T-cell (primary cell): ENCODE measurements at places on chromosomes 1 and 21.
A peak's percentile ranks its signal among the peaks of the same experiment; 100 is the strongest.

GRCh38 chr1:116777831-116778830 lies 23.9 kb downstream of the CD2 start:
- H3K27me3 ChIP-seq: no peaks in the 10 kb centered on the region
- no peak overlapping the region for H3K27ac ChIP-seq
- H3K4me3 ChIP-seq: no peak overlapping the region
- no peaks in the 10 kb centered on the region for H3K36me3 ChIP-seq
- H3K4me1 ChIP-seq: peaks cover 3% of the 10 kb centered on the region
- no peak for DNase-seq

DNA sequence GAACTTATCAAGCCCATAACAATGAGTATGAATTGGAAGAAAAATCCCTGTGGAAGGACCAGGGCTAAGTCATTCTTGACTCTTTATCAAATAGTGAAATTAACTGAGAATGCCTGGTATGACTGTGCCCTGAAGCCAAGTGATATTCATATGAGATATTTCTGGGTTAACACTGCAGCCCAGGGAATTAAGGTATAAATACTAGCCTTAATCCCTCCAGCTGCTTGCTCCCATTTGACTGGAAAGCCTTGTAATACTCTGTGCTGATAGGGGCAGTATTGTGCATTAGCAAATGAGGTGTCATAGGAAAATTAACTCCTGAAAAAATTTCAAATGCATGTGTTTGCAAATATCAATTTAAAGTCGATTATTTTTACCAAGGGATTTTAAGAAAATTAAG lies 568.8 kb downstream of the LMO4 start:
- no peaks in the 10 kb centered on the region for H3K4me1 ChIP-seq
- H3K4me3 ChIP-seq: no peak overlapping the region
- no peaks in the 10 kb centered on the region for H3K36me3 ChIP-seq
- no peak for DNase-seq
- no peaks in the 10 kb centered on the region for H3K27me3 ChIP-seq
- no peak overlapping the region for H3K27ac ChIP-seq

DNA sequence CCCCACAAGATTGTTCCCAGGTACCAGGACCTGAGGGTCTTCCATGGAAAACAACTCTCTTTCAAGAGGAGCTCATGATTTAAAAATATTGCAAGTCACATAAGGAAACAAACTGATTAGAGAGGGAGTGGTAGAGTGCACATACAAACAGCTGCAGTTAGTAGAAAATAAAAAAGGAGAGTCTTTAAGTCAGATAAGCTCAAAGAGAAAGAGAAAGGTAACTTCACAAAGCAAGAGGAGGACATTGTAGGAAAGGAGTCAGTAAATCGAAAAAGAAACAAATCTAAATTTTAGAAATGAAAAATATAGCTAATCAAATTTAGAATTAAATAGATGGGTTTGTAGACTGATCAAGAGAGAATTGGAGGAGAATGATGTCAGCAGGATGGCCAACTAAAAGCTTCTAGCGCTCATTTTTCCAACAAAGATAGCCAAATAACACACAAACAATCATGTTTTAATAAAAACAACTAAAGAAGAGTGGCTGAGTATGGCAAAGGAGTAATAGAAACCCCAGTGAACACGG lies 86.1 kb upstream of the CD53 start:
- H3K4me1 ChIP-seq: peaks cover 53% of the 10 kb centered on the region
- H3K27ac ChIP-seq: peak overlapping the region; percentile 57
- no peak for DNase-seq
- H3K27me3 ChIP-seq: no peaks in the 10 kb centered on the region

DNA sequence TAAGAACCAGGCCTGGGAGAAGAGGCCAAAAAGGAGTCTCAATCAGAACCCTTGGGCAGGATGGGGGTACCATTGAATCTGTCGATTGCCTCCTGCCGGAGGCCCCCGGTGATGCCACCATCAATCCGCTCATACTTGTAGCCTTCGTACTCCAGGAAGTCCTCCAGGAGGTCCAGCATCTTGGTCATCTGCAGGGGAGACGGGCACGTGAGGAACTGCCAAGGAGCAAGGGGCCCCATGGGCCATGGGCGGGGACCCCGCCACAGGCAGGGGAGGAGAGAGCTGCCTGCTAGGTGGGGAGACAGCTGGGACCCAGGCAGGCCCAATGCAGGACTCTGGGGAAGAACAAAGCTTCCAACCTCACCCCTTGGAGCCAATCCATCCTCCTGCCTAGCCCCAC lies 48.6 kb downstream of the CHD5 start:
- H3K4me1 ChIP-seq: no peaks in the 10 kb centered on the region
- H3K36me3 ChIP-seq: no peaks in the 10 kb centered on the region
- no peaks in the 10 kb centered on the region for H3K27me3 ChIP-seq
- DNase-seq: no peak

GRCh38 chr1:237507005-237507404 lies 383.7 kb downstream of the ZP4 start:
- no peak overlapping the region for H3K27ac ChIP-seq
- no peak for DNase-seq
- no peak overlapping the region for H3K4me3 ChIP-seq

DNA sequence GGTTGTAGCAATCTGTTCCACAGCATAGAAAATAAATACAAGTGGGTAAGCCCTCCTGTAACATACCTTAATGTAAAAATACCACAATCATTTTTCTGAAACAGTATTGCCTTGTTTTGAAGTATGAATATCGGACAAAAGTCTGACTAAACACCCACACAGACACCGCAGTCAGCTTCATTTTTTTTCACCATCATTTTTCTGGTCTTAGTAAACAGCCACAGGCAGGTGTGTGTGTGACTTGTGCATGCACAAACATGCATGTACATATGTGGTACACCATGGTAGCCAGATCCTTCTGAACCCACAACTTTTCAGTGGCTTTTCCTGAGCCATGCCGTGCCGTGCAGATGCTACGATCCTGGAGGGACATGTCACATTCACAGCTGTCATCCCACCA lies 261.7 kb downstream of the PCP4 start:
- no peak for DNase-seq
- no peaks in the 10 kb centered on the region for H3K36me3 ChIP-seq
- no peak overlapping the region for H3K4me3 ChIP-seq

GRCh38 chr1:227314014-227314848 lies 4.1 kb downstream of the CDC42BPA start:
- H3K27ac ChIP-seq: no peak overlapping the region
- H3K27me3 ChIP-seq: peaks cover 25% of the 10 kb centered on the region

GRCh38 chr1:56872597-56872996 lies 18.0 kb downstream of the C8A start:
- DNase-seq: no peak
- H3K4me3 ChIP-seq: no peak overlapping the region
- H3K4me1 ChIP-seq: no peaks in the 10 kb centered on the region
- no peaks in the 10 kb centered on the region for H3K36me3 ChIP-seq
- no peak overlapping the region for H3K27ac ChIP-seq

DNA sequence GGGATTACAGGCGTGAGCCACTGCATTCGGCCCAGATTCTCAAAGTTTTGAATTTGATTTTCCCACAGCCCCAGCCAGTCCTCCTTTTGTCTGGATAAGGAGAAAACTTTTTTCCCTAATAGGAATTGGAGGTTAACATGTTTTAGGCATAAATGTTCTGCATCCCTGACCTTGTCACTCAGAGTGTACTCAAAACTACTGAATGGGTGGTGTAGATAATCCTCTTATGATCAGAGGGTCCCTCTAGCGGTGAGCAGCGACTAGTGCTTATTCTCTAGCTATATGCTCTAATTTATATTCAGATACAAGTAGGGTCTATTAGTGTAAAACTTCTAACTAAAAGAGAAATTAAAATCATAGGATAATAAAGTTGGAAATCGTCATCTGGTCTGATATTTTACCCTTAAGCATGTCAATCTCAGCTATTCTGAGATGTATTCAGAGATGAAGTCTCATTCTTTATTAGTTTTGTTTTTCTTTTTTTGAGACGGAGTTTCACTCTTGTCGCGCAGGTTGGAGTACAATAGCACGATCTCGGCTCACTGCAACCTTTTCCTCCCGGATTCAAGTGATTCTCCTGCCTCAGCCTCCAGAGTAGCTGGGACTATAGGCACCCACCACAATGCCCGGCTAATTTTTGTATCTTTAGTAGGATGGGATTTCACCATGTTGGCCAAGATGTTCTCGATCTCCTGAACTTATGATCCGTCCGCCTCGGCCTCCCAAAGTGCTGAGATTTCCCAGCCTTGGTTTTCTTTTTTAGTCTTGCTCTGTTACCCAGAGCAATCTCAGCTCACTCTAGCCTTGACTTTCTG lies 2.7 kb upstream of the PSMD4 start:
- peaks cover 4% of the 10 kb centered on the region for H3K36me3 ChIP-seq
- H3K4me3 ChIP-seq: no peak overlapping the region
- peaks cover 23% of the 10 kb centered on the region for H3K4me1 ChIP-seq

DNA sequence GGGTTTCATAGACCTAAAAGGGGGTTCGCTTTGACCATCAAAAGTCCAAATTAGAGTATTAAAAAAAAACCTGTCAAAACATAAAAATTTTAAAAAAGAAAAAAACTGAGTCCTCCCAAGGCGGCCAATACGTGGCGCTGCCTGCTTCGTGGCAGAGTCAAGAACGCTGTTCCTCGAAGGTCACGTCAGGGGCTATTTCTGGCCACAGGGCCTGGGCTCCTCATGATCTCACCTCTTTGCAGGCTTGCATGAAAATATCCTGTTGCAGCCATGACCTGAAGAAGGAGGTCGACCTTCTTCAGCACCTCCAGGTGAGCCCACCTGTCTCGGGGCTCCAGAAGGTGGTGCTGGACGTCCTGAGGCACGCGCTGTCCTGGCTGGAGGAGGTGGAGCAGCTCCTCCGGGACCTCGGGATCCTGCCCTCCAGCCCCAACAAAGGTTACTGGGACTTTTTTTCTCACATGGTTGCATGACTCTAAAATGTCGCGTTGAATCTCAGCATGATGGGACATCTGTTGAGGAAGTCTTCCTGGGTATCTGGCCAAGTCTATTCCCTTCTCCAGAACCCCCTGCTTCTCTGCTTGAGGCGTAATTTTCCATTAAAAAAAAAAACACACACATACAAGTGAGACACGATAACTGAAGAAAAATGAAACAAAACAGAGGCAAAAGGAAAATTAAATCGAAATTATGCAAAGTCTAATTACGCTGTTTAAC lies 80.4 kb upstream of the EFHD2 start:
- no peaks in the 10 kb centered on the region for H3K36me3 ChIP-seq
- DNase-seq: no peak
- H3K27ac ChIP-seq: no peak overlapping the region
- H3K4me3 ChIP-seq: no peak overlapping the region

GRCh38 chr1:219312967-219313366 lies 139.3 kb downstream of the LYPLAL1 start:
- no peak overlapping the region for H3K27ac ChIP-seq
- no peak for DNase-seq
- H3K36me3 ChIP-seq: no peaks in the 10 kb centered on the region
- H3K4me1 ChIP-seq: no peaks in the 10 kb centered on the region
- H3K27me3 ChIP-seq: no peaks in the 10 kb centered on the region

DNA sequence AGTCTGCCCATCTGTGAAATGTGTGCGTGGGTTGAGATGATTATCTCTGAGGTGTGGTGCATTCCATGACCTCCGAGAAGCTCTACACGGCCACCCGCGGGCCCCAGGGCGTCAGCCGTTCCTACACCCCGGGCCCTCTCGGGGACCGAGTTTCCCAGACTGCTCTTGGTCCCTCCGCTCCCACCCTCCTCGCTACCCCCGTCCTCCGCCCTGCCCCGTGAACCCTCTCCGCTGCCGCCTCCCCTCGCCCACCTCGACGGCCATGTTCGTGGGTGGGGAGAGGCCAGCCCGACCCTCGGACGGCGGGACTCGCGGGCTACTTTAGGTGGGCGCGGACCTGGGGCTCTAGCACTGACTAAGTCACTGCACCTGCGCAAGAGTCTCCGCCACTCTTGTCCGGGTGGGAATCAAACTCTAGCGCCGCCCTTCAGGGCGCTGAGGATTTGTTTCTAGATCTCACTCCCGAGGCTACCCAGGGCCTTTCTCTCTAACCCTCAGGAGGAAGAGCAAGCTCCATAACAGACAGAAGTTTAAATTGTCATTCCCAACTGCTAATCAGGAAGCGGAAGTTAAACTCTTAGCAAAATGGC lies 47.7 kb upstream of the VWA5B1 start:
- H3K36me3 ChIP-seq: no peaks in the 10 kb centered on the region
- no peak for DNase-seq
- H3K27me3 ChIP-seq: no peaks in the 10 kb centered on the region
- no peaks in the 10 kb centered on the region for H3K4me1 ChIP-seq
- no peak overlapping the region for H3K27ac ChIP-seq

GRCh38 chr21:26732432-26733221 lies 112.6 kb downstream of the ADAMTS1 start:
- H3K27ac ChIP-seq: no peak overlapping the region
- no peak overlapping the region for H3K4me3 ChIP-seq
- no peaks in the 10 kb centered on the region for H3K36me3 ChIP-seq
- peaks cover 3% of the 10 kb centered on the region for H3K27me3 ChIP-seq
- H3K4me1 ChIP-seq: no peaks in the 10 kb centered on the region
- no peak for DNase-seq

- no peak overlapping the region for H3K4me3 ChIP-seq
- H3K36me3 ChIP-seq: no peaks in the 10 kb centered on the region
- no peaks in the 10 kb centered on the region for H3K4me1 ChIP-seq
- H3K27me3 ChIP-seq: no peaks in the 10 kb centered on the region
- DNase-seq: no peak
Observed at GRCh38 chr1:40024671-40025070, 15.9 kb upstream of the CAP1 start.

DNA sequence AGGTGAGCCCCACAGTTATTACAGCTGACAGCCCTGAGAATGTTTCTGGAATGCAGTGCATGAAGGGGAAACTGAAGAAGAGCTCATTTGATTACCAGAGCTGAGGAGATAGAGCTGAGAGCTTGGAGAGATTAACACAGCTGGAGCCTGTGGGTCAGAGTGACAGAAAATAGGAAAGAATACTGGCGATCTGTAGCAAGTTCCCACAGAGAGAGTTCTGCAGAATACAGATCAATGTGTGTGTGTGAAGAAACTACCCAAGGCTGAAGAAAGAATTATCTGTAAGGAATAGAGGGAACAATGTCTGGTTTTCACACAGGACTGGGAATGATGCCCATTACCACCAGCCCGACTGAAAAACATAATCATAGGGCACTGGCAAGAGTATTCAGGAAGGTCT lies 103.6 kb upstream of the SNX7 start:
- H3K27me3 ChIP-seq: no peaks in the 10 kb centered on the region
- no peaks in the 10 kb centered on the region for H3K4me1 ChIP-seq
- DNase-seq: no peak
- no peaks in the 10 kb centered on the region for H3K36me3 ChIP-seq
- no peak overlapping the region for H3K4me3 ChIP-seq

GRCh38 chr1:65401612-65402011 lies 18.9 kb upstream of the LEPR start:
- no peak overlapping the region for H3K27ac ChIP-seq
- H3K4me3 ChIP-seq: no peak overlapping the region
- H3K4me1 ChIP-seq: no peaks in the 10 kb centered on the region
- H3K27me3 ChIP-seq: no peaks in the 10 kb centered on the region
- H3K36me3 ChIP-seq: no peaks in the 10 kb centered on the region
- DNase-seq: no peak

DNA sequence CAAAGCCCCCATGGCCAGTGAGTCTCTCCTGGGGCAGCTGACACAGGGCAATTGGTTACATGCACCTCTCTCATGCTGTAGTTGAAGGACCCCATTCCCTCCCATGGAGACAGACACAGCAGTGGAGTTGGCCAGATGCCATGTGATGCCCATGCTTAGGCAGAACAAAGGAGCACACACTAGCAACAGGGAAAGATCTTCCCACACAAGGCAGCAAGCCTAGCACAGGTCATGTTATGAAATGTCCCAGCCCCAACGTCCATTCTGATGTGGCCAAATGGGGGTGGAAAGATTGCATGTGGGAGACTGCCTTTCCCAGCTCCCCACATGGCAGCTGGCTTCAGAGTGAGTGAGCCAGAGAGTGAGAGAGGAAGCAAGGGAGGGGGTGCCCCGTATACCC lies 34.5 kb downstream of the AADACL4 start:
- no peak overlapping the region for H3K27ac ChIP-seq
- H3K4me3 ChIP-seq: no peak overlapping the region
- no peaks in the 10 kb centered on the region for H3K4me1 ChIP-seq
- H3K36me3 ChIP-seq: no peaks in the 10 kb centered on the region
